ENCODE measurements at places on chromosomes 3 and 15.

- DNase-seq, result no peak
Observed at GRCh38 chr3:66443118-66443803, 57.6 kb downstream of the LRIG1 start.

GRCh38 chr15:67766968-67767367, 58.3 kb upstream of the SKOR1 start:
- no peak for DNase-seq

- DNase-seq, result peak; percentile 98
Observed at GRCh38 chr15:45200001-45200798, 12.4 kb upstream of the SHF start.

GRCh38 chr15:22839046-22839695, 705 bp downstream of the NIPA2 start:
- DNase-seq, result peak; percentile 21

GRCh38 chr3:125126323-125126722, 70.5 kb upstream of the HEG1 start:
- no peak for DNase-seq

DNA sequence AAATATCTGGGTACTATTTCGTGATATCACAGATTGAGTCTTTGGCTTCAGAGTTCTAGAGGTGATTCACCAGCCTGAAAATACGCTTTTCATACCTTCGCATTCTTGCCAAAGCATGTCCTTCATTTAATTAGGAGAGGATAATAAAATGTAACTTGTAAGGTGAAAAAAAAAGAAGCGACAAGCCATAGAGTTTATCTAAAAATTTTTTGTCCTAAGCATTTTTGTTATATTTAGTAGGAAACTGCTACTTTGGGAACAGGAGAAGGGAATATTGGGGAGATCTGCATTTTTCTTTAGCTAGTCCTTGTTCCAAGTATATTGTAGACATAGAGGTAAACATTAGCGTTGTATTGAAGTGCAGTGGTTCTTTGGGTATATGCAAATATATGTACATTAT, 120.1 kb downstream of the TCF12 start:
- no peak for DNase-seq

GRCh38 chr3:43028001-43028400, 48.9 kb downstream of the GASK1A start:
- DNase-seq, result no peak

- no peak for DNase-seq
Observed at GRCh38 chr3:13513913-13514517, 33.9 kb downstream of the HDAC11 start.

- DNase-seq, result peak; percentile 28
Observed at GRCh38 chr15:55218056-55218455, 21.3 kb upstream of the RSL24D1 start.

Data from CD4-positive, alpha-beta T cell treated with Interleukin-10 for 1 hour (primary cell).